Suppressor macrophage treated with lipopolysaccharide for 1 hour (primary cell): ENCODE measurements at places on chromosomes 2 and 18.

GRCh38 chr2:31893094-31893493, 117.7 kb downstream of the MEMO1 start:
- peak; percentile 49 for DNase-seq

DNA sequence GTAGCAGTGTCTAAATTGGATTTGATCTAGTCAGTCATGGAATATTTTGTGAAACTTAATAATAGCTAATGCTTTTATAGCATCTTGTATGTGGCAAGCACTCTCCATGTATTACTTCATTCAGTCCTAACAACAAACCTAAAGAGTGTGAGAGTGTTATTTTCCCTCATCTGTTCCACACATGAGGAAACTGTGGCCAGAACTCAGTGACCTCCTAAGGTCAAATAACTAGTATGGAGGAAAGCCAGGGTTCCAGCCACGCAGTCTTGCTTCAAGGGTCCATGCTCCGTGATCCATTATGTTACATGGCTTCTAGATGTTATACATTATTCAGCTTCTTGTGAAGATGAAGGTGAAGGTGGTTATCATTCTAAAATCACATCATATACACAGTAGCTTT, 45.5 kb downstream of the TWSG1 start:
- DNase-seq = no peak

DNA sequence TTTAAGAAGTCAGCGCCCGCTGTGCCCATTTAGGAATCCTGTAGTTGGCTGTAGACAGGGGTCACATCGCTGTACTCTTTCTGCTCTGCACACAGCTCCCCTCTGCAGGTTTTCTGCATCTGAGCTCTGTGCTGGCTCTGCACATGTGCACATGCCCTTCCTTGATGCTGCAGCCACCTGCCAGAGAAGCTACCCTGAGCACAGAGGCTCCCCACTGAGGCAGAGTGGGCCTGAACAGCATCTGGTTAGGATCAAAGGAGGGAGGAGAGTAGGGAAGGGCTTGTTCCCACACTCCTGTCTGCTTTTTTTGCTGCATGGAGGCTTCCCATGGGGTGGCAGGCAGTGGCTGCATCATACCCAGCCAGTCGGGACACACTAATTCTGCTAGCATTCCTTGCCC, 238.9 kb downstream of the FHOD3 start:
- no peak for DNase-seq

- no peak for DNase-seq
Measured at GRCh38 chr2:16040271-16041010, 100.1 kb downstream of the MYCN start.

DNA sequence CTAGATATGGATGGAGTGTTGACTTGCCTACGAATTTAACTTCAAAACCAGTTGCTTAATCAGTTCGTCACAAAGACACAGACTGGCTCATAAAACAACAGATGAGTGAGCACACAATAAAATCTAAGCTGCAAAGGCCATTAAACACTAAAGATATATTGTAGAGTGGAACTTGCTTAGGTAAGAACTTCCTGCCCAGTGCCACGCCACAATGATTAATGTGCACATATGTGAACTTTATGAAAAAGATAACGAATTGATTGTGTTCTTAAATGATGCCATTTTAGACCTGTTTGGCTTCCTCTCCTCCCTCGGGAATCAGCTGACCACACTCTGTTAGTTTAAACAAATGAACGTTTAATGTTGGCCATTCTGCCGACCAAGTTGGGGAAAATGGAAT, 2031.3 kb upstream of the CELF4 start:
- DNase-seq = no peak

- no peak for DNase-seq
Measured at GRCh38 chr2:228869636-228870264, 401.3 kb downstream of the PID1 start.

DNA sequence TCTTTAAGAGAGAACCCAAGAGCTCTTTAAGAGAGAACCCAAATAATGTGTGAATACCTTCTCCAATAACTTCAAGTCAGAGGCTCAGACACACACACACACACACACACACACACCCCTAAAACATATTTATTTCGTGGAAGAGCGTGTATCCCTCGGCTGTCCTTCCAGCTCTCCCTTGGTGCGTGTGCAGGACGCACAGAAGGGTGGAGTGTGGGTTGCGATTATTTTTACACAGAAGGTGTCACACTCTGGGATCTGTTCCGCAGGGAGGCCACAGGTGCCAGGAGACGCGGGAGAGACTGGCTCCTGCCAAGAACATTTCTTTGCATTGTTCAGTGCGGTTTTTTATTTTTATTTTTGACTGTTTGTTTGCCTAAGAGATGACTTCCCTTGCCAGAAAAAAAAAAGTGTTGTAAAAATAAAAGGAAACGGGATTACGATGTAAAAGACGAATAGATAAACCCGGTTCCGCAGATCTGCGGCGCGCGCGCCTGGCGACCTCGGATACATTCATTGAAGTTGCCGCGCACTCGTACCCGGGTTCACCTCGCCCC, 47.3 kb upstream of the ATP6V1B1 start:
- no peak for DNase-seq

DNA sequence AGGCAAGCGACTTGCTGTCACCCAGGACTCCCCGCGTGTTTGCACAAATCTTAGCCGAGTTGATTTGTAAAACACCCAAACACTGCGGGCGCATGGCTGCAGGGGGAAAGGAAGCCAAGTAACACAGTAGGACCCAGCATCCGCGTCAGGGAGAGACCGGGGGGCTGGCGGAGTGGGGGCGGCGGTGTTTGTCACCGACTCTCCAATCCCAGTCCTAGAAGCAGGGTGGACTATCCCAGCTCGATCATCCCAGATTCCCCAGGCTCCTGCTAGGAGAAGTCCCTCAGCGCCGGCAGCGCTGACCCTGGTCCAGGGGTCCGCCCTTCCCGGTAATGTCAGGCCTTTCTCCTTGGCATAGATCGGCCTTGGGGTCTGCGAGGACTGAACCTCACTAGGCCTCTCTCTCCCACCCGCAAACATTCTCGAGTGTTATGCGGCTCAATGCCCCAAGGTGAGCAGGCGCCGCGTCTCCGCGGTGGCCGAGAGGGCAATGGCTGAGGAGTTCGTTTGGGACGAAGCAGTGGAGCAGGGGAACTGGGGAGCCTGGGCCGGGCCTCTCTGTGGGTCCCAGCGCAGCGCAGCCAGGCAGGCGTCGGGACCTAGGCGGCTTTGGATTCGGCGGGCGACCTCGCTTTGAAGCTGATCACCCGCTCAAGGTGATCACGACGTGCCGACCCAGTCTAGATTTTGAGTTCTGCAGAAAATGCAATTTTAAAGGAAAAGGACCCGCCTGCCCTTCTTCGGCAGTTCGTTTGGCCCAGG, 1.5 kb upstream of the GDF7 start:
- DNase-seq = no peak

DNA sequence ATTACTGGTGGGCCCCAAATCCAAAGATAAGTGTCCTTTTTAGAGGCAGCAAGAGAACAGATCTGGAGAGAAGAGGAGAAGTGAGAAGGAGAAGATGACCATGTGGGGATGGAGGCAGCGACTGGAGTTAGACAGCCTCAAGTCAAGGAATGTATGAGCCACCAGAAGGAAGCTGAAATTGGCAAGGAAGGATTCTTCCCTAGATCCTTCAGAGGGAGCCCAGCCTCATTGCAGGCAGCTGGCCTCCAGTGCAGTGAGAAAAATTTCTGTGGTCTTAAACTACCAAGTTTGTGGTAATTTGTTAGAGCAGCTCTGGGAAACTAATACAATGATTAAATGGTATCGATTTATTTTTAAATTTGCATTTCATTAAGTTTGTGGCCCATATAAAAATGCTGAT, 167.9 kb downstream of the NCKAP5 start:
- DNase-seq = no peak

DNA sequence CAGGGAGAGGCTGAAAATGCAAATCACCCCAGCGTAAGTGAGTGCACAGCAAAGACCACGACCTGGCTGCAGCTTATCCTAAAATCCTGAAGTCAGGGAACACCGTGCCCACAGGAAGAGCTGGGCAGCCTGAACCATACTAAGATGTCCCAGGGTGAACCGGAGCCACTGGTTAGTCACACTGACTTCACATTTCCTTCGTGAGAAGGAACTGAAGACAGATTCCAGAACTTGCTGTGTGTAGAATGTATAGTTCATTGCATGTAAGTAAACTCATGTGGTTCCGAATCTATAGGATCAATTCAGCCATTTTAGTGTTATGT, 84.6 kb upstream of the NDUFV2 start:
- peak; percentile 66 for DNase-seq

GRCh38 chr2:207847807-207848544, 78.3 kb upstream of the FZD5 start:
- no peak for DNase-seq

DNA sequence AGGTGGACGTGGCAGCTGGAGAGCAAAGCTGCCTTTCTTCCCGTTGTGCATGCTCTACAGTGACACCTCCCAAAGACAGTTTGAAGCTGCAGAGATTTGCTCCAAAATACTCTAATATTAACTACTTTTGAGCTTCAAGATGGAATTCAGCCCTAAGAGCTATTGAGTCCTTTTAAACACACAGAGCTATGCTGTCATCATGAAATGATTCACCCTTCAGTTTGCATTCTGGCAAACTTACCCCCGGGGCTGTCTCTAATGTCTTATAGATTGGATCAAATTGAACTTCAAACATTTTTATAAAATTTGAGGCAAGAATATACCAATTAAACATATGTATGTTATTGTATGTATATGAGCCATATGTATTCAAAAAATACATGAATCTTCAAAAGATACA, 110.7 kb upstream of the EFEMP1 start:
- DNase-seq = no peak

DNA sequence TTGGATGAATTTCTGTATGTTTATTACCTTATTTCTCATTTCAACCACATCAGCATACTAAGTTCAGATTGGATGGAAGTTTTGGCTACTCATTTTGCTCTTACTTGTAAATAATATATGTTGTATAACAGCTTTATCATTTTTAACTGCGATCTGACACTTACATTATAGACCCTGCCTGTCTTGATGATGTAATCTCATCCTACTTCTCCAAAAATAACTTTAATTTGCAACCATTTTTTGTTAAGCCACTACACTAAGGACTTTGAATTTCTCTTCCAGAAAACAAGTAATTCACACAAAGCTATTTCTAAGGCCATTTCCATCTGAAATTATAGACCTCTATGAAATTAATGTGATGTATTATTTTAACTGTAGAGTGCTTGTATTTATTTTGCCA, 240.7 kb downstream of the WDR7 start:
- DNase-seq = peak; percentile 10

DNA sequence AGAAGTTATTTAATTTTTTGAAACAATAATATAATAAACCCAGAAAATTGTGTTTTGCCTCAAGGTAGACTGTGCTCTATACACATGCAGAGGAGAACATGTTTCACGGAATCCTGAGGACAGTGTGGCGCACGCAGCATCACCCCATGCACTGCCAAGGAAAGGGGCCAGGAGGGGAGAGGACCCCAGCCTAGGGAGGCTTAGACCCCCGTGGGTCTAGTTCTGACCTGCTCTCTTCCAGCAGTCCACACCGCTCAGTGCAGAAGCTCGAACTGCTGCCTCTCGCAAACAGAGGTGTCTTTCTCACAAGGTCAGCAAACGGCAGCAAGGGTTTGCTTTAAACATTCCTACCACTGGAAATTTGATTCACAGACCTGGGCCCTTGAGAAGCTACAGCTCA, 51.5 kb upstream of the KIDINS220 start:
- DNase-seq = no peak

DNA sequence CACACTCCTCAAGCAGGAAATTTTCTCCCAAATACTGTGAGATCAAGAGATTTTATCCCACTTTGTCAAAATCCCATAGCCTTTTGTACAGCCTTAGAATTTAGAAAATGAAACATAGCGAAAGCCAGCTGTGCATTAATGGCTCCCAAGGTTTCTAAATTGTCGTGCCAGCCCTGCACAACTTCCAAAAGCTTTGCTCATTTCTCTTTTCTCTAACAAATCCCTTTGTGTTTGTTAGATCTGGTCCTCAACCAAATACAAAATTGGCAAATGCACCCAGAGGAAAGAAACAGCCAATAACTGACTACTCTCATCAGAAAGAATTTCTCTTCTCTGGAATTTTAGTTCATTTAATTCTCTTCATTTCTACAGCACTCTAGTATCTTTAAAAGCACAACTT, 361.1 kb downstream of the INSIG2 start:
- DNase-seq = no peak

DNA sequence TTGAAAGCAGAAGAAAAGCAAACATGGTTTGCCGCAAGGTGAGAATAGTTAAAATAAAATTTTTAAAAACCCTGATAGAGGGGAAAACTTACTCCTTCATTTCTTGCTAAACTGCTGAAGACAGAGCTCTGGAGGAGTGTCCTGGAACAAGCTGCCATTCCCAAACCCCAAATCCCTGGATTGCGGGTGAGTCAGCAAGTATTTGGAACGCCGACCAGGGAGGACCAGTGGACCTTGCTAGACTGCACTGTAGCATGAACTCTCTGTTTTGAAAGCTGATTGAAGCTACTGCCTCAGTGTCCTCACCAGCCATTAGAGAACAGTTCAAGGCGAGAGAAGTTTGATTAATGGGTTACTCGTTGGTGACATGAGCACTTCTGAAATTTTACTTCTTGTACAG, 99.4 kb upstream of the RASGRP3 start:
- no peak for DNase-seq

- DNase-seq = no peak
Measured at GRCh38 chr2:40997362-40997761, 545.5 kb upstream of the SLC8A1 start.

DNA sequence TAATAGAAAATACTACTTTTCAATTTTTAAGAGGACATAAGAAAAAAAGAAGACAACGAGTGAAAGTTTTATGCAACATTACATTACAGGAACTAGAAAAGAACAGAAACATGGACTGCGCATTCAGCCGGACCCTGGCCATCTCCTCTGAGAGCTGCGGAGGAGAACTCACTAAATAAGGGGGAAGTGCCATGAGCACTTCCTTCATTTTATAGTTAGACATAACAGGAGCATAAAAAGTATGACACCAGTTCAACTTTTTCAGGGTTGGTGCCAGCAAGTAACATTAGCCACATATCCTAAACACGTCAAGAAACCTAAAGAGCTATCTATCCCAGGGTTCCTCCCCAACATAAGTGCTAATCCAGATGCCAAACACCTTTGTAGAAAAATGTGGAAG, 78.0 kb upstream of the SERTAD2 start:
- peak; percentile 75 for DNase-seq

- DNase-seq = no peak
Measured at GRCh38 chr2:154336201-154336600, 362.3 kb upstream of the KCNJ3 start.

DNA sequence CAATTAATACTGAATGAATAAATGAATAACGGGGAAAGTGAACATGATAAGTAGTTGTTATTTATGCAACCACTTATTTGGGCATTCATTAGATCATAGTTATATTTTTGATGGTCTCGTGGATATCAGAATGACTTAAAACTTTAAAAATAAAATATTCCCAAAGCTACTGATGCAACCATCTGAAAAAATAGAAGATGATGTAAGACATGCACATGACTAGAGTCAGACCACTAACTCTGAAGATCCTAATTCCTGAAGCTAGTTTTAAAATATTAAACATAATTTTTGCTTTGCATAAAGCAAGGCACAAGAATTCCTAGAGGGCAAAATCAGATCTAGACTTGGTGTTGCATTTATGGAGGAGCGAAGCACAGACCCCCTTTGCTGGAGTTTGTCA, 616.1 kb downstream of the IRS1 start:
- no peak for DNase-seq
